ENCODE measurements at places on chromosomes 2 and 18.
A peak's percentile ranks its signal among the peaks of the same experiment; 100 is the strongest.

- DNase-seq = no peak
Observed at GRCh38 chr2:102803041-102803896, 41.4 kb downstream of the TMEM182 start.

DNA sequence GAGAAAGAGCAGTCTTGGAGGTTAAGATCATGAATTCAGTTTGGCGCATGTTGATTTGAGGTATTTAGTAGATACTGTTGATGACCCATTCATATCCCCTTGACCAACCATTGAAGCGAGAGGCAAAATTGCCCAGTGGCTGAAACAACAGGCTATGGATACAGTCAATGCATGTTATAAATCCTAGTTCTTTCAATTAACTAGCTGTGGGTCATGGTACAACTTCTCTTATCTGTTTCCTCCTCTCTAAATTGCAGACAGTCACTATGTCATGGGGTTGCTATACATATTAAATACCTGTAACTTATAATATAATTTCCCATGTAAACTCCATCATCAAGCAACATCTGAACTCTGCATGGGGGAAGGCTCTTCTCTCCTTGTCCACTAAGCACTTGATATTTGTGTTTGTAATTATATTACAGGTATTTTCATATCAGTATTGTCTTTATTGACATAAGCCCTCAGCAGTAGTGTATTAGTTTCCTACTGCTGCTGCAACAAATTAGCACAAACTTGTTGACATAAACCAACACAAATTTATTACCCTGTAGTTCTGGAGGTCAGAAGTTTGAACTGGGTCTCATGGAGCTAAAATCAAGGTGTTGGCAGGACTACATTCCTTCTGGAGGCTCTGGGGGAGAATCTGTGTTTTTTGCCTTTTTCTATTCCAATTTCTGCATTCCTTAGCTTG, 61.7 kb upstream of the ACTR3 start:
- DNase-seq = no peak

- no peak for DNase-seq
Observed at GRCh38 chr2:54672590-54673456, 50.6 kb upstream of the EML6 start.

DNA sequence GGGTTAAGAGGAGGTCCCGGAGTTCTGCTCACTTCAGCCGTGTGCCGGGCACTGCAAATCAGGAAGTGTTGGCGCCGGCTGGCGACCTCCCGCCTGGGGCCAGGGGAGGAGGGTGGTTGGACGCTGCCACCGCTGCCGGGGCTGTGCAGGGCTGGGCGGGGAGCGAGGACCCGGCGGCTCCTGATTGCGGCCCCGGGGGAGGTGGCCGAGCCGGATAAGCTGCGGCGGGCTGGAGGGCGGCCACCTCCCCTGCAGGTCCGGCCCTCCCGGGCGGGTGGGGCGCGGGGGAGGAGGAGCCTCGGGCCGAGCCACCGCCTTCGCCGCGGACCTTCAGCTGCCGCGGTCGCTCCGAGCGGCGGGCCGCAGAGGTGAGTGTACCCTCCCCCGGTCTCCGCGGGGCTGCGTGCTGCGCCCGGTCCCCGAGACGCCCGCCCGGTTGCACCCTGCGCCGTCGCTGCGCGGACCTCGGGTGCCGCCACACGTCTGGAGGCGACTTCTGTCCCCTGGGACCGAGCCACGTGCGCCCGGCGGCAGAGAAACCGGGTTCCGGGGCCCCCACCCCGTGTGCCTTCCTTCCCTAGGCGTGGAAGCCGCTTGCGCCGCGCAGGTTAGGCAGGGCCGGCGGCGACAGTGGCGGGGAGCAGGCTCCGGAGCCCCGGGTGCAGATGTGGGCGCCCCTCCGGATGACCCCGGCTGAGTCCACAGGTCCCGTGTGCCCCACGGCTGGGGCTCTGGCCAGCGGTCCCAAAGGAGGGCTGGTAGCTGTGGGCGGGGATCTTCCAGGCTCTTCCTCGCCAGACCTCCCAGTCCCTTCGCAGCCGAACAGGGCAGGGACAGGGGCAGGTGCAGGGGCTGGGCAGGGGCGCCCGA, at the start of gene STEAP3:
Gene STEAP3 (plus strand): TSS at position 314 of the 870 bp plus-strand sequence. CDS start 7,179 bp downstream, outside the sequence.
- no peak for DNase-seq

DNA sequence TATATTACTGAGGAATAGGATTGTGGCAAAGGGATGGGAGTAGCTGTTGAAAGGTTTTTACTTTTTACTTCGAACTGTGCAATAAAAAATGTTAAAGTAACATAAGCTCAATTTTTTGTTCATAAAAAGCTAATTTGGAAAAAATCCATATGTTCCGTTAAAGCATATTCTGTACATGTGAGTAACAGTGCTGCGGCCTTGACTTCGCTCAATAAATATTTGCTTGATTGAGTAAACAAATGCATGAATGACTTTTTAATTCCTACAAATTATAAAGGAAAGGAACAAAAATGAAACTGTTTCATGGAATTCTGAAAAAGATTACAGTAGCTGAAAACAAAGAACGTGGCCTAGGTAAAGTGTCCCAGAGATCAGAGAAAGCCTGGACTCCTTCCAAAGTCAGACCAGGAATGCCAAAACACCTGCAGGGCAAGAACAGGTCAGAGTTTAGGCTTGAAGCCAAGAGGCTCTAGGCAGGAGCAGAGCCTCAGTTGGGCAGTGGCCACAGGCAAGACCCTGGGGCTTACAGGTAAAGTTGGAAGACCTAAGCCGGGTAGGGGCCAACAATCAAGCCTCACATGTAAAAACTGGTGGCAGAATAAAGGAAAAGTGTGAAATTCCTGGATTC, 44.3 kb upstream of the FIGN start:
- no peak for DNase-seq

GRCh38 chr2:56313500-56313921, 129.7 kb downstream of the CCDC85A start:
- no peak for DNase-seq

DNA sequence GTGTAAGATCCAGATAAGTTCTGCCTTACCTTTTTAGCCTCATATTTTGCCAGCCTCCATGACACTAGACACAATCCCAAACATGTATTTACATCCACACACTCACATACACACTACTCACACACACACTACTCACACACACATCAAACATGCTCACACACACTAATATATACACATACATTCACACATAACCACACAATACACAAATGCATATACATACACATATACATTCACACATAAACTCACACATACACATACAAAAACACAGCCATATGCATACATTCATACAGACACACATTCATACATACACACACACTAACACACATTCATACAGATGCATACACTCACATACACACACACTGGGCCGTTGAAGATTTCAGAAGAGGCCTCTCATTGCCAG, 109.5 kb downstream of the MAIP1 start:
- DNase-seq = no peak

DNA sequence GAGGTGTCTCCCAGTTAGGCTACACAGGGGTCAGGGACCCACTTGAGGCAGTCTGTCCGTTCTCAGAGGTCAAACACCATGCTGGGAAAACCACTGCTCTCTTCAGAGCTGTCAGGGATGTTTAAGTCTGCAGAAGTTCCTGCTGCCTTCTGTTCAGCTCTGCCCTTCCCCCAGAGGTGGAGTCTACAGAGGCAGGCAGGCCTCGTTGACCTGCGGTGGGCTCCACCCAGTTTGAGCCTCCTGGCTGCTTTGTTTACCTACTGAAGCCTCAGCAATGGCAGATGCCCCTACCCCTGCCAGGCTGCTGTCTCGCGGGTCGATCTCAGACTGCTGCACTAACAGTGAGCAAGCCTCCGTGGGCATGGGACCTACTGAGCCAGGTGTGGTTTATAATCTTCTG, 346.3 kb downstream of the CELF4 start:
- no peak for DNase-seq

DNA sequence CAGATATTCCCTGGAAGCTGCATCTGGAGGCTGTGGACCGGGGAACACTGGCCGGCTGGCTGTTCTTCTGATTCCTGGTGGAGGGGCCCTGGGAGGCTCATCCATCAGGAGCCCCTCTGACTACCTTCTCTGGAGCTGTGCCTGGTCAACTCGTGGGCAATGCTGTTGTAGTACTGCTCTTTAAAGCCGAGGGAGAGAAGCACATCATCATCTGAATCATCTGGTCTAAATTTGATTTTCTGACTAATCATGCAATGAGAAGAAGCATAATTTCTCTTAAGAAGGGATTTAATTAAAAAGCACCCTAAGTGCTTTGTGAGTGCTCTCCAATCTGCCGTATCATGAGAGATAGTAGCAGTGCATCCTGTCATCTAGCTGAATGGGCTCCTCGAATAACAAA, 229.5 kb downstream of the FHOD3 start:
- DNase-seq = no peak

GRCh38 chr2:47174733-47175361, 19.7 kb upstream of the STPG4 start:
- no peak for DNase-seq

- no peak for DNase-seq
Observed at GRCh38 chr2:197349699-197350098, 39.1 kb upstream of the ANKRD44 start.

DNA sequence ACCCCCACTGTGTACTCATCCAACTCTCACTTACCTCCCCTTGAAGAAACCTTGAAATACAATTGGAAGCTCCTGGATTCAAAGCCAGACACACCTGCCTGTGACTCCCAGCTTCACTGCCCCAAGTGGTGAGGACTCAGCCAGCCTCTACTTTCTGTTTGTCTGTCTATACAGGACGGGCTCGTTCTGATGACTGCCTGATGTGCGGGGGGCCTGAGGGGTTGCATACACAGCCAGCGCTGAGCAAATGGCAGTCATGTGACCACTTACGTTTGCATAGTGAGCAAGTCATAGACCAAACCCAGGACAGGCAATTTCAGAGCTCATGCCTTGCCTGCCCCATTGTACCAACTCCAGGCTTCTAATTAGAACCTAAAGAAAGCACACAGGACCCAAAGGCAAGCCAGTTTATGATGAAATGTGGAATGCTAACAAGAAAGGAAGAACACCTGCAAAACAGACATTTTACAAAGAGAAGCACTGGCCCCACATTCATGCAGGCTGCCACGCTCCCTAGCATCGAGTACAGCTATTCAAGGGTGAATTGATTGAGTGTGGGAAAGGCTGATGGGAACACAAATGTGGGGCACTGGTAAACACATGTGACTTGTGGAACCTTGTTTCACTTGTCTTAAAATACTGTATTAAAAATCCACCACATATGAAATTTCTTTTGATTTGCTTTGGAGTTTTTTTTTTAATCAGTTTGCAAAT, 137.8 kb downstream of the LNPK start:
- no peak for DNase-seq

- no peak for DNase-seq
Observed at GRCh38 chr2:235639885-235640284, 146.0 kb downstream of the AGAP1 start.

- no peak for DNase-seq
Observed at GRCh38 chr2:225097035-225097434, 54.8 kb upstream of the DOCK10 start.

- no peak for DNase-seq
Observed at GRCh38 chr2:60152226-60152833, 401.1 kb downstream of the BCL11A start.

DNA sequence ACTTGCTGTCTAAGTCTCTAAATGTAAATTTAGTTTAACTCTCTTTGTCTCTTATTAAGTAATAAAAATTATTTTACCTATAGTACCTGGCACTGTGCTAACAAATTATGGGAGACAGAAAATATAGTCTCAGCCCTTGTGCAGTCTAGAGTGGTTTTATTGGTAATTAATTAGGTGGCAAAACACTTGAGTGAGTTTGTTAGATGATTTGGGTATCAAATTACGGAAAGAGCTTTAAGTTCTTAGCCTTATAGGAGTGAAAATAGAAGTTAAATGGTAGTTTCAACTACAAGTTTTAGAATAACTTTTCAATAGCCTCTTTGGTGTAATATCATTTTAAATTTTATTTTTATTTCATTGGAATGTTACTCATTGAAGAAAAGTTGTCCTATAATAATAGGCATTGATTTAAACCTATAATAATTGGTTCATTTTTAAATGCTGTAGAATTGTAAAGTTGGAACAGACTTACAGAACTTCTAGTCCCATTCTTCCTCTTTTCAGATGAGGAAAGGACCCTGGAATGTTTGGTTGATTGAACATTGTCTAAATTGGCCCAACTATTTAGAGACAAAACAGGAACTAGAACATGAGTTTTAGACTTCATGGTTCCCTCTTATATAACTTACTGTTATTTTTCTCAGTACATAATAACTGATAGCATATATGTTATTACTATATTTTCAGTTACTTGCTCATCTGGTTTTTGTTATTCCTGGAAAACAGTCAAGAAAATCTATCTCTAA, 10.2 kb upstream of the HTR2B start:
- DNase-seq = no peak

DNA sequence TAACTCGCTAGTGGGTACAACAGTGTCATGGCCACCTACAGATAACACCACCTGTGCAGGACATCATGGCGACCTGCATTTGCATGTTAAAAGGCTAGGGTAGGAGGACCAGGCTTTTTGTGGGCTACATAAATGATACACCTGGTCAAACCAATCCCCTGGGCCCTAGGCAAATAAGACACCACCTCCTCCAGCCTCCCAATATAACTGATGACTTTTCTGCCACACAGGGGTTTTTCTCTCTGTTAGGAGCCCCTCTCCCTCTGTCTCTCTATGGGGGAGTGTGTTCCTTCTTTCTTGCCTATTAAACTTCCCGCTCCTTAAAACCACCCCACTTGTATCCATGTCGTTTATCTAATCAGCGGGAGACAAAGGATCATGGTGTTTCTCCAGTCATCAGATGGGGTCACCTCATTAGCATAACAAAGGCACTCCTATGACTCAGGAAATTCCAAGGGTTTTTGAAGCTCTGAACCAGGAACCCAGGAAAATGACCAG, 10.8 kb upstream of the BUB1 start:
- no peak for DNase-seq

DNA sequence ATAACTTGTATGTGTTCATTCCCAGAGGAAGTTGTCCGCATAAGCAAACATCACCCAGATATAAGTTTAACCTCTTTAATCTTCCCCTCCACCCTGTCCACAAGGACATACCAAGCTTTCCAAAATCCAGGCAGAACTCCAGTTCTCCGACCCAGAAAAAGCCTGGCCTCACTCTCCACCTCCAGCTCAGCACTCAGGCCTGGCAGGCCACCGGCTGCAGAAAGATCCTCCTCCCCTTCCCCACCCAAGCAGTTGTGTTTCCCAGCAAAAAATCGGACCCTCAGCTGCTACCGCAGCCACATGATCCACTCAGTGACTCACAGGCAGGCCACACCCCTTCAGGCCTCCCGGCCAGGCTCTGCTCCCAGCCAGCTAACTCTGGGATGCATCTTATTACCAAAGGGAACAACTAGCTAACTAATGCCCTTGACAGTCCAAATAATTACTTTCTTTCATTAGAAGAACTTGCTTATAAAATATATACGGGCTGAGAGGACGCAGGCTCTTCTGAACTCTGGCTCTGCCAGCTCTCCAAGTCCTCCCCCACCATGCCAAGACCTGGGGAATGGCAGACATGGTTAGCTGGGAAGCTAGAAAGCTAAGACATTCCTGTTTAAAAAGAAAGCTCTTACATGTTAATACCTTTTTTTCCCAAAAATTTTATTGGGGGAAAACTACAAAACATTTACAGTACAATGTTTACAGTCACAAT, 4.5 kb downstream of the ZFP36L2 start:
- peak; percentile 35 for DNase-seq

- DNase-seq = no peak
Observed at GRCh38 chr18:62332431-62332830, 7.3 kb downstream of the TNFRSF11A start.

Measured in stimulated activated CD8-positive, alpha-beta memory T cell treated with anti-CD3 and anti-CD28 coated beads, Interleukin-15, amount 100 ng/mL, for 24 hours (primary cell).